ENCODE measurements at places on chromosomes 1 and 21. TPM values are rescaled to one million over a fixed set of nuclear protein-coding genes. Genes with fewer than 3 reads are reported as not detected.

Gene DNASE2B
- 3.0 TPM for total RNA-seq

Gene RXRG
- total RNA-seq = 83.8 TPM

Gene BRDT
- not detected for total RNA-seq

Gene FALEC
- total RNA-seq = not detected

Gene MROH7
- total RNA-seq = 8.5 TPM

Gene CD5L
- not detected for total RNA-seq

Gene THEM5
- not detected for total RNA-seq

Gene S100A12
- 3.5 TPM for total RNA-seq

Gene S100A9
- 197 TPM for total RNA-seq

Gene USH2A
- total RNA-seq = 48.3 TPM

Gene SGIP1
- total RNA-seq = 108 TPM

Gene SYTL1
- total RNA-seq = 5.9 TPM

Gene TFF2
- not detected for total RNA-seq

Gene KRTAP10-8
- total RNA-seq = not detected

Gene TCP10L
- 5.5 TPM for total RNA-seq

Gene MARK1
- total RNA-seq = 25.6 TPM

Gene SPATA46
- total RNA-seq = not detected

Gene TRIM67
- 31.0 TPM for total RNA-seq

Gene MAP3K6
- 18.0 TPM for total RNA-seq

Gene LRRC7
- total RNA-seq = 29.1 TPM

Gene RAB7B
- total RNA-seq = 5.3 TPM

Gene CFH
- total RNA-seq = 98.1 TPM

Gene AMPD1
- total RNA-seq = 0.71 TPM

Gene CYP4A22
- not detected for total RNA-seq

Gene VHLL
- total RNA-seq = not detected

Gene NPHS2
- total RNA-seq = not detected

Gene OR2G6
- total RNA-seq = not detected

Gene TIAM1
- total RNA-seq = 38.4 TPM

Gene TCHH
- total RNA-seq = 0.66 TPM

Gene SCAF4
- 24.0 TPM for total RNA-seq

Gene MAGI3
- total RNA-seq = 50.9 TPM

Gene APCS
- total RNA-seq = not detected

Gene F3
- 83.5 TPM for total RNA-seq

Gene TRAF3IP3
- total RNA-seq = 0.99 TPM

Gene TSPEAR
- total RNA-seq = not detected

Gene SNX7
- total RNA-seq = 30.2 TPM

Gene GRIK3
- total RNA-seq = 28.5 TPM

Gene IL20
- total RNA-seq = not detected

Gene AMY1A
- not detected for total RNA-seq

Gene GPR157
- 2.5 TPM for total RNA-seq

Gene CFHR4
- not detected for total RNA-seq

Gene ALDH9A1
- 77.0 TPM for total RNA-seq

Gene RHD
- total RNA-seq = 0.49 TPM

Gene LRRN2
- total RNA-seq = 20.6 TPM

Gene KLF17
- total RNA-seq = not detected

All from camera-type eye (tissue), 1 donor.